ENCODE measurements at places on chromosomes 4 and X.

DNA sequence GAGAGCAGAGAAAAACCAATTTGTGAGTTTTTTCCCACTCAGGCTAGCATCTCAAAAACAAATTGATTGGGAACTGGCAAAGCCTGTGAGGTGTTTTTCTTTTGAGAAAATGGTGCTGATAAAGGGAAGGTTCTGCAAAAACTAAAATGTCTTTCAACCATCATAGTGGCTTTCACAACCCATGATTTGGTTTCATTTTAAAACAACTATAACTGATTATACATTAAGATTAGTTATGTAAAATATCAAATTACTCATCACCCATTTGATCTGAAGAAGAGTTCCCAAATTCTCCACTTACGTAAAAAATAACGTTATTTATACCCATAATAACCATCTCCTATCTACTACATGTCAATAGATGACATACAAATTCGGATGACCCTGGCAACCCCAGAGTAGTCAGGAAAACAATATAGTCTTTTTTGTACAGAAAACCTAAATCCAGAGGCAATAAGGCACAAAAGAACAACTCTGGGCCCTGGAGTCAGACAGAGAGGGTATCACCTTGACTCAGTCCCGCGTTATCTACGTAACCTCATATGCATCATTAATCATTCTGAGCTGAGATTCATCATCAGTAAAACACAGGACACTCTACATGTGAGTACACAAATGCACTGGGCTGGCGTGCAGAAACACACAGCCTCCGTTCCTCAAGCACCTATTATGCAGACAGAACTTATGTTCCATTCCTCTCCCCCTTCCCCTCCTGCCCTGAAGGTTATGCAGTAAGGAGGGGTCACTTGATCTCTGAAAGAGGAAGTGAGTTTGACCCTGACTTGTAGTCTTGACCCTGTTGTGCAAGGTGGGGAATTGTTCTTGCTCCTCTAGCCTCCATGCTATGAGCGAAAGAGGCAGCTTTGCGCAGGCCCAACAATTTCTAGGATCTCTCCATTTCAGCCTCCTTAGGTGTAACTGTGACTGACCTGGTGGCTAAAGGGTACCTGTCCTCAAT, 82.2 kb downstream of the SLC9A7 start:
- DNase-seq: no peak

DNA sequence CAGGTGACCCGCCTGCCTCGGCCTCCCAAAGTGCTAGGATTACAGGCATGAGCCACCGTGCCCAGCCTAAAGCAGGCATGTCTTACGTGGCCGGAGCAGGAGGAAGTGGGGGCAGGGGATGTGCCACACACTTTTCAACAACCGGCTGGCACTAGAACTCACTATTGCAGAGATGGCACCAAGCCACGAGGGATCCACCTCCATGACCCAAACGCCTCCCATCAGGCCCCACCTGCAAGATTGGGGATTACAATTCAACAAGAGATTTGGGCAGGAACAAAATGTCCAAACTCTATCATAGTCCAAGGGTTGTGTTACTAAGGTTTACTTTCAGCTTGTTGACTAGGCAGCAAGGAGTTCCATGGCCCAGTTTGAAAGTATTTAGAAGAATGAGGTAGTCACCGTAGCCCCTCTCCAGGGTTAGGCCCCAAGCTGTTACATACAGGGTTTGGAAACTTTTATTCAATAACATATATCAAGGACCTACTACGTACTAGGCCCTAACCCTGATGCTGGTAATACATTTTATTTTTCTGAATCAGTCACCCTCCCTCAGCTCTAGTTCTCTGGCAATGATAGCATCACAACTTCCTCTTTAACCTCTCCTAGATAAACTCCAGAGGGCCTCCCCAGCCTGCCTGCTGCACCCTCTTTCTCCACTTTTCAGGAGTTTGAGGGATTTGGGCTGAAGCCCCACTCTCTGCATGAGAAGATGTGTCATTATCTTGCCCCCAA, 18.0 kb upstream of the TBC1D14 start:
- no peak for DNase-seq

- DNase-seq: no peak
Observed at GRCh38 chrX:30488092-30488491, 89.5 kb downstream of the TASL start.

DNA sequence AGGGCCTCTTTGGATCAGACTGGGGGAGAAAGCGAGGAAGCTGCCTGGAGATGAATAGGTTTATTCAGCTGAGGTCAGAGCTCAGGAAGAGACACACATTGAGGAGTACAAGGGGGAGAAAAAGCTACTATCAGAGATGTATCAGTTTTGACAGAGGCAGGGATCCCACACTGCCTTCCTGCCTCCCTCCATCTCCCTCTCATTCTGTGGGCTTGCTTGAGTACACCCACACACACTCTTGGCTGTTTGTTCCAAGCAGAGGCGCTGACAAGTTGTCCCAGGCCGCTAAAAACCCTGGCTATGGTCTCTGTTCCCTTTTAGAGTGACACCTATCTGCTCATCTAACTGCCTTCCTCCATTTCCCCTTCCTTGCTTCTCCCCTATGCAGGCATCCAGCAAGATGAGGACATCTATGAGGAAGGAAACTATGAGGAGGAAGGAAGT, 5.2 kb downstream of the TSPYL2 start:
- DNase-seq: no peak

GRCh38 chrX:13688384-13688957, 457 bp upstream of the RAB9A start:
- DNase-seq: no peak

- no peak for DNase-seq
Observed at GRCh38 chrX:7545564-7545963, 297.4 kb upstream of the VCX start.

GRCh38 chr4:14566518-14566917, 435.8 kb upstream of the CPEB2 start:
- no peak for DNase-seq

- DNase-seq: no peak
Observed at GRCh38 chr4:180909279-180909678, 1333.9 kb upstream of the TENM3 start.

DNA sequence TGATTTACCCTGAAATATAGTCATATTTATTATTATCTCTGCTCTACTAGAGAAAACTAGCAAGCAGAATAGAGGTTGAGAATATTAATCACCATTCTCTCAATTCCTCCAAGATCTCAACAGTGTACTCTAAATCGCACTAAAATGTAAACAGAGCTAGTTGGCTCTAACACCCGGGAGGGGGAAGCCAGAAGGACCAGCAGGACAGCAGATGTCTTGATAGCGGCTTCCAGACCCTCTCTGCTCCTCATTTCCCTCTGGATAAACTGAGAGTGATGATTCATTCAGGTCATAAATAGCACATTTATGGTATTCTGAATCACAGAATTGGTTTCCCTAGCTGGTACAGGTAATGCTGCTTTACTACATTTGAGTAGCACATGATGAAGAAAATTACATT, 82.5 kb downstream of the TBC1D9 start:
- DNase-seq: no peak

DNA sequence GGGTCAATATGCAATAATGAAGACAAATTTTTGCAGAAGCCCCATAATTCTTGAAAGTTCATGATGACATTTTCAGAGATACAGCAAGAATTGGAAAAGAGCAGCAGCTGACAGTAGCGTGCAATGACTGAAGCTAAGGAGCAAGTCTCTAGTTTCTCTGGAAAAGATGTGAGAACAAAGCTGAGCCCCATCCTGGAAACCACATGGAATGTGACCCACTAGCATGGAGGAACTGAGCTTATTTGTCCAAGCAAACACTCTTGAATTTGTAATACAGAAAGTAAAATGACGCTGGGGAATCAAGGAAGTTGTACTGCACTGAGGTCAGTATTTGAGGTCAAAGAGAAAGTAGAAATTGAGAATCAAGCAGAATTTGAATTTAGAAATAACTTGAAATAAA, 1447.2 kb downstream of the FSTL5 start:
- DNase-seq: no peak

GRCh38 chrX:148695255-148695654, 194.8 kb downstream of the AFF2 start:
- DNase-seq: no peak

GRCh38 chr4:89284828-89285227, 22.8 kb downstream of the GPRIN3 start:
- no peak for DNase-seq

DNA sequence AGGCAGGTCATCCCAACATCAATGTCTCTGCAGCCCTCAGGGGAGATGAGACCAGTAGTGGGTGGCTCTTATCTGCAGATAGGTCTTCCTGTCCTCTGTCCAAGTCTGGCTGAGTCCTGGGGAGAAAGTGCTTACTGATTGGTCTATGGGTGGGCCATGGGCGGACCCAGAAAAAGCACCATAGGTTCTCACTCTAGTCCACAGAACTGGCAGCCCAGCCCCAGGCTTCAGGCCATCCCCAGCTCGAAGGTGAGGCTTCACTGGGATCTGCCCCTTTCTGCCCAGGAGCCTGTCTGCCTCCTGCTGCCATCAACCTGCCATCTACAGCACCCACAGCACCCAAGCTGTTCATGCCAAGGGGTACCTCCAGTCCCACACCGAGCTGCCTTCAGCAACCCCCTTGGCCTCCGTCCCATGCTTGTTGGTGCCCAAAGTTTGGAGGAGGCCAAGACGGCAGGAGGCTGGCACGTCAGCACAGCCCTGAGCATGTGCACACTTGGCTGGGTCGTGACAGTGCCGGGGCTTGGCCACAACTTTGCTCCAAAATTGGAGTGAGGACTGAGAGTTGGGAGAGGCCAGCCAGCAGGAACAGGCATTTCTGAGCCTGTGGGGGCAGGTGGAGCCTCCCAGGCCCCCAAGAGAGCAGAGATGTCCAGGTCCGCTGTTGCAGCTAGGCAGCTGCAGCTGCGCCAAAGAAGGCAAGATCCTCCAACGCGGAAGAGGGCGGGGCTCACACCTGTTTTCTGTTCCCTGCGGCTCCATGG, 99.6 kb downstream of the IQCM start:
- DNase-seq: no peak

DNA sequence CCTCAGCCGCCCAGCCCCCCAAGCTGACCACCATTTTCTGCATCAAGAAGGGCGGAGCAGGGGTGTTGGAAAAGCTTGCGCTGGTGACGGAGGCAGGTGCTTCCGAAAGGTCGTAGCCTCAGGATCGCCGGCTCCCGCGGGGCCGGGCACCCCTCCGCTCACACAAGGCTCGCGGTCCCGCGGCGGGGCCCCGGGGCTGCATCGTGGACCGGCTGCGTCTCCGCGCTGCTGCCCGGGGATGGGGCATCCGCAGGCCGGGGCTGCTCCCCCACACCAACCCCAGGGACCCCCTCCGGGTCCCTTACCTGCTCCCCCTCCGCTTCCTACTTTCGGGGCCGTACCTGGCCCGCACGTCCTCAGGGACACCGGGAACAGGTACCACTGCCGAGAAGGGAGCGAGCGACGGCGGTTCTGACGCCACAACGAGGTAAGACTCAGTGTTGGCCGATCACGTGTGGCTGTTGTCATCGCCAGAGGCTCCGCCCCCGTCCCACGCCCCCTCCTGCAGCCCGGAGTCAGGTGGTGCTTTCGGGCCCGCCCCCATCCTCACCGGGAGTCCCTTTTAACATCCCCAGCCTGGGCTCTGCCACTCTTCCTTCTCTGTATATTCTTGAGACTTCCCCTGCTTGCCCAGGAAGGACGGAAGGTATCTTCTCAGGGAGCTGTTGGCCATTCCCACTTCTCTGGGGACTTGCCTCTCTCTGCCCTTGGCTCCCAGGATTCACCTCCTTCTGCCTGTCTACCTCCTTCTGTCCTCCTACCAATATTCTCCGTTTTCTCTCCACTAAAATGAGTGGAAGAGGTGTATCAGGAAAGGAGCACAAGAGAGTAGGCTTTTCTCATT, at the start of gene BEX2:
BEX2 (minus strand) TSS at position 436 of the 844 bp plus-strand sequence. CDS start 1,014 bp downstream, outside the sequence.
- DNase-seq: peak; percentile 64
